Muscle of leg (tissue), 16 donors: ENCODE measurements at places on chromosomes 16 and 17.

GRCh38 chr16:74997042-74997491 lies 1.8 kb upstream of the ZNRF1 start:
- no peaks in the 10 kb centered on the region for H3K36me3 ChIP-seq
- no peak for DNase-seq
- H3K4me3 ChIP-seq = no peak overlapping the region
- H3K4me1 ChIP-seq = peaks cover 18% of the 10 kb centered on the region
- H3K27me3 ChIP-seq = no peaks in the 10 kb centered on the region

DNA sequence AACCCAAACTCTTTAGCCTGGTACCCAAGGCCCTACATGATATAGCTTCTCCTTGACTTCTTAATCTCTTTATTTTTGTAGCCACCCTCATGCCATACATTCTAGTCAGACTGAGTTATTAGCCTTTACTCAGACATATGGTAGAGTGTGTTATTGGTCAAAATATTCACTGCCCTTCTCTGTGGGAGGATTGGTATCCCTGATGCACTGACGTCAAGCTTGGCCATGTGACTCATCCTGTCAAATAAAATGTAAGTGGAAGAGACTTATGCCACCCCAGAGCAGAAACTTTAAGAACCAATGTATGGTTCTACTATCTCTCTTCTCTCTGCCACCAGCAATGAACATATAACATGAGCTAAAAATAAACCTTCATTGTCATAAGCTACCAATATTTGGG lies 12.2 kb upstream of the BEAN1 start:
- H3K36me3 ChIP-seq = no peaks in the 10 kb centered on the region
- H3K27me3 ChIP-seq = peaks cover 8% of the 10 kb centered on the region
- DNase-seq = no peak
- no peak overlapping the region for H3K27ac ChIP-seq

DNA sequence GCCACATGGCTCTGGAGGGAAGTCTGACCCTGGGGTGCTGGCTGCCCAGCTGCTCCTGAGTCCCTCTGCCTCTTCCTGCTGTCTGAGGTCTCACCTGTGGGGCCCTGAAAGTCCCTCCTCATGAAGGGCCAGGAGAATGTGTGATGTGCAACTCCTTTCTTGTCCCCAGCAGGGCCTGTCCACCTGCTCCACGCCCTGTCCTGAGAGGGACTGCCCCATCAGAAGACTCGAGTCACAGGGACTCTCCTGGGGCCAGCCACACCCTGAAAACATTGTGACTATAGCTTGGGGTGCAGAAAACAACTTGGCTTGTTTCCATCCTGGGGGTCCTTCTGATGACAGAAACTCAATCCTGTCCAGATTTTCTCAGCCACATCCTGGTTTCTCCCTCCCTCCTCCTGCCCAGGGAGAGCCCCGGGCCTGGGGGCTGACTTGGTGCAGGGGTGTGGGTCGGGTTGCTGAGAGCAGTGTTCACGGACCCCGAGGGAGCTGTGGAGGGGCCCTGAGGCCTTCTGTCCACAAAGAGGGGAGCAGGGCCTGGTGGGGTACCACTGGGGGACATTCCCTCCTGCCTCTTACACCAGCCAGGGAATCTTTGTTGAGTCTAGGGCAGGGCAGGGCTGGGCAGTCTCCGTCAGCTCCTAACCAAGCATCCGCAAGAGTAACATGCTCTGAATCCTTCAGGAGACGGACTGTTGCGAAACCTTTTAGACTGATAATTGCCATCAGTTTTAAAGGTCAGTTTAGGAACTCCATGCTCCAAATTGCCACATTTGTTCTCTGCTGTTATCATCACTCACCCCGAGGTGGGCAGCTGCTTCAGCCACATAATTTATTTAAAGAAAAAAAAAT lies 45.9 kb downstream of the NT5M start:
- peaks cover 2% of the 10 kb centered on the region for H3K27me3 ChIP-seq
- H3K36me3 ChIP-seq = no peaks in the 10 kb centered on the region
- no peak overlapping the region for H3K4me3 ChIP-seq
- no peak for DNase-seq
- H3K27ac ChIP-seq = no peak overlapping the region

DNA sequence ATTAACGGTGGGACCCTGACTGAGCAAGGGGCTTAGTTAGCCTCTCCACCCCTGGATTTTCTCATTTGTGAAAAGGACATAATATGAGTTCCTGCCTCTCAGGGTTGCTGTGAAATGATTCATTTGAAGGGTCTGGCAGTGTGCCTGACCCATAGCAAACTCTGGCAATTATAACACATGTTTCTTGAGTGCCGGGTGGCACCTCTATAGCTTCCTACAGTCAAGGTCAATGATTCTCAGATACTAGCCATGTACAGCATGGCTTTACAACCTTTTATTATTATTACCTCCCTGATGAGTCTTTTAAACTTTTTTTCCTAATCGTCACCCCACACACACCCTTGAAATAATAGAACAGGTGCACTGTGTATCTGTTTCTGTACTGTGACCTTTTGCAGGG lies 42.1 kb downstream of the TMEM114 start:
- H3K27ac ChIP-seq = no peak overlapping the region
- no peaks in the 10 kb centered on the region for H3K36me3 ChIP-seq
- no peaks in the 10 kb centered on the region for H3K4me1 ChIP-seq
- H3K27me3 ChIP-seq = peaks cover 3% of the 10 kb centered on the region
- DNase-seq = no peak

DNA sequence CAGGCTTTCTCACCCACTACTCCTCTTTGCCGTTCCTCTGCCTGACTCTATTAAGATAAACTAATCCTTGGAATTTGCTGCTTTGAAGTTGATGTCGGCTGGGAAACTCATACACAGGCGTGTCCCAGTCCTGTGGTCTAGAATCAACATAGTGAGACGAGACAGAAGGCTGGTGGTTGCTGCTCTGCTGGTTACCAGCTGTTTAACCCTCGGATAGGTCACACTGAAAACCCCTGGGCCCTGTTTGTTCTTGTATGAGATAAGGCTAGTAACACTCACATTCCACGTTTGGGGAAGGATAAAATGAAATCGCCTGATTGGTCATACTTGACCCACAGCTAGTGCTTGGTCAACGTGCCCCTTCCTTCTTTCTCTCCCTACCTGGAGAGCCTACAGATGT lies 517.0 kb downstream of the CDH13 start:
- H3K27me3 ChIP-seq = no peaks in the 10 kb centered on the region
- DNase-seq = no peak
- no peak overlapping the region for H3K4me3 ChIP-seq

DNA sequence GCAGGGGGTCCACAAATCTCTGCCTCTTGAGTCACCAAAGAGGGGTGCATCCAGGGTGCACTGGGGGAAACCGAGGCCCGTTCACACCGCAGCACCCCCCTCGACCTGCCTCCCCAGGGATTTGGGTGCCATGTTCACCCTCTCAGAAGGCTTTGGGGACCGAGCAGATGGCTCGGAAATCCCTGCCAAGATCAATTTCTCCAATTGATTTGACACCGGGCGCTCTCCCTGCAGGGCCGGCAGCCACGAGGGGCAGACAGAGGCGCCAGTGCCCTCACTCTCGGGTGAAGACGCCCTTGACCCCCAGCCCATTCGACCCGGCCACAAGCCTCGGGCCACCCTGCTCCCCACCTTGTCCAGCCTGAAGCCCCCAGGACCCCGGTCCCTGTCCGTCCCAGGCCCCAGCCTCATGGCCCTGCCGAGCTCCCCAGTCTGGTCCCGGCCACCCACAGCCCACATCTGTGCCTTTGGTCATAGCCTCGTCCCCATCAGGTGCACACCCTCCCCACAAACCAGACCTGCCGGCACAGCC lies 9.3 kb downstream of the SSTR5 start:
- H3K4me1 ChIP-seq = peaks cover 7% of the 10 kb centered on the region
- DNase-seq = no peak
- H3K36me3 ChIP-seq = no peaks in the 10 kb centered on the region
- H3K27me3 ChIP-seq = peaks cover 74% of the 10 kb centered on the region

GRCh38 chr16:3868556-3868955 lies 12.0 kb downstream of the CREBBP start:
- H3K27ac ChIP-seq = no peak overlapping the region
- DNase-seq = no peak

GRCh38 chr17:79749156-79749815 lies 18.5 kb downstream of the ENPP7 start:
- peaks cover 72% of the 10 kb centered on the region for H3K27me3 ChIP-seq
- H3K4me3 ChIP-seq = no peak overlapping the region
- no peak overlapping the region for H3K27ac ChIP-seq
- no peak for DNase-seq

GRCh38 chr17:77306790-77307478 lies 166.2 kb downstream of the SEC14L1 start:
- no peaks in the 10 kb centered on the region for H3K27me3 ChIP-seq
- H3K36me3 ChIP-seq = no peaks in the 10 kb centered on the region
- peaks cover 14% of the 10 kb centered on the region for H3K4me1 ChIP-seq

GRCh38 chr17:16480995-16481394 lies 11.0 kb downstream of the LRRC75A start:
- no peak overlapping the region for H3K27ac ChIP-seq
- no peak overlapping the region for H3K4me3 ChIP-seq
- peaks cover 53% of the 10 kb centered on the region for H3K4me1 ChIP-seq
- no peak for DNase-seq
- H3K27me3 ChIP-seq = no peaks in the 10 kb centered on the region

GRCh38 chr17:42980274-42980765 lies at the start of gene RUNDC1:
RUNDC1 (plus strand) TSS chr17:42980565; CDS start chr17:42980577, 12 bp downstream.
- H3K36me3 ChIP-seq = peaks cover 2% of the 10 kb centered on the region
- H3K27ac ChIP-seq = peak within 1 kb of the TSS; percentile 84
- H3K4me1 ChIP-seq = peaks cover 16% of the 10 kb centered on the region
- DNase-seq = peak; percentile 92
- no peaks in the 10 kb centered on the region for H3K27me3 ChIP-seq

DNA sequence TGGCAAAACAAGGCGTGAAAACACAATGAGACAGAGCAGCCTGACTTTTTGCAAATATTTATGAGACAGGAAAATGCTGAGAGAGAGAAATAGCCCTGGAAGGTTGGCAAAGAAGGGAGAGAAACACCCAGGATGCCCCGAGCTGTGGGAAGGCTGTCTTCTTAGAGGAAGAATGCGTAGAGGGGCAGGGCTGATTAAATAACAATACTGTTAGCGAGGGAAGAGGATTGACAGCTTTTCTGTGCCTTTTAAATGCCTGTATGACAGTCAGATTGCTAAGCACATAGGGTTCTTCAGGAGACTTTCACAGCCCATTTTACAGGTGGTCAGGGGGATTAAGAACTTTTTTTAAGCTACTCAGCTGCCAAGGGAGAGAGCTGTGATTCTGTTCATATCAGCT lies 219.2 kb downstream of the SHISA9 start:
- H3K27ac ChIP-seq = no peak overlapping the region
- no peaks in the 10 kb centered on the region for H3K36me3 ChIP-seq
- no peaks in the 10 kb centered on the region for H3K4me1 ChIP-seq
- no peak for DNase-seq
- no peaks in the 10 kb centered on the region for H3K27me3 ChIP-seq
- H3K4me3 ChIP-seq = no peak overlapping the region

DNA sequence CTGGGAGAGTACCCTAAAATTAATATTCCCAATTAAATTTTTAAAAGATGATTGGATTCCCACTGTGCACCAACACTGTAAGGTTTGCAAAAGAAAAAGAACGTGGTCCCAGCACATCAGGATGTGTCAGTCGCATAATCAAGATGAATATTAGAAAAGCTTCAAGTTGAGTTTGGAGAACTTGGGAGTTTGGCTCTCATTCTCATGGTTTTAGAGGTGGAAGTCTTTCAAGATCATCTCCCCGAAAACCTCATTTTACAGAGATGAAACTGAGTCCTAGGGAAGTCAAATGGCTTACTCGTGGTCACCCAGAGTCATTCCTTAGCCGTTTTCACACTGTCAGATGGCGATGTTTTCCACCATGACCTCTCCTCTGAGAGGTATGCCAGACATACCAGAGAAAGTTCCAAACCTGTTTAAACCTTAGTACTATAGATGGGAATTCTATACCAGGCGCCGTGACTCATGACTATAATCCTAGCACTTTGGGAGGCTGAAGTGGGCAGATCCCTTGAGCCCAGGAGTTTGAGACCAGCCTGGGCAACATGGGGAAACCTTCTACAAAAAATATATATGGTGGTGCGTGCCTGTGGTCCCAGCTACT lies 1.2 kb downstream of the SEC14L1 start:
- peaks cover 28% of the 10 kb centered on the region for H3K36me3 ChIP-seq
- peak overlapping the region; percentile 49 for H3K4me3 ChIP-seq
- no peaks in the 10 kb centered on the region for H3K27me3 ChIP-seq
- H3K4me1 ChIP-seq = peaks cover 31% of the 10 kb centered on the region

GRCh38 chr16:2475413-2476344 lies 752 bp downstream of the TBC1D24 start:
- no peak overlapping the region for H3K27ac ChIP-seq
- peaks cover 42% of the 10 kb centered on the region for H3K4me1 ChIP-seq
- H3K36me3 ChIP-seq = no peaks in the 10 kb centered on the region
- H3K27me3 ChIP-seq = peaks cover 18% of the 10 kb centered on the region
- DNase-seq = no peak
- peak overlapping the region; percentile 48 for H3K4me3 ChIP-seq

- no peak for DNase-seq
- no peaks in the 10 kb centered on the region for H3K36me3 ChIP-seq
- no peak overlapping the region for H3K27ac ChIP-seq
- H3K4me1 ChIP-seq = peaks cover 17% of the 10 kb centered on the region
- no peaks in the 10 kb centered on the region for H3K27me3 ChIP-seq
Observed at GRCh38 chr16:85412911-85413520, 200.1 kb upstream of the GSE1 start.

- peak overlapping the region; percentile 46 for H3K4me3 ChIP-seq
- H3K27me3 ChIP-seq = peaks cover 10% of the 10 kb centered on the region
- peaks cover 83% of the 10 kb centered on the region for H3K4me1 ChIP-seq
- peak; percentile 66 for DNase-seq
Observed at GRCh38 chr17:58531661-58532554, 17.5 kb upstream of the MTMR4 start.

DNA sequence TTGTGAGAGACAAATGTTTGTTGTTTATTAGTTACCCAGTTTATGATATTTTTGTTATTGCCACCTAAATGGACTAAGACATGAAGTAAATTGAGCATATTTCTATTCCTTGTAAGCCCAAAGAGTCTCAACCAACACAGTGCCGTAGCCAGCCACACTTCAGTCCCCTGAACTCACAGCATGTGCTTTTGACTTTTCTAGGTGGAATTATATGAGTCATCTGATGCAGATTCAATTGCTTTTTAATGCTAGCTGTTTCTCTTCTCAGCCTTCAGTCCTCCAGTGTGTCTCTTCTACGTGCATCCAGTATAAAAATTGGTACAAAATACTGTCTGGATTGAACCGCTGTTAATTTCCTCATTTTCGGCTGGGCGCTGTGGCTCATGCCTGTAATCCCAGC lies 39.0 kb downstream of the IQCK start:
- H3K27me3 ChIP-seq = no peaks in the 10 kb centered on the region
- no peak for DNase-seq
- H3K4me1 ChIP-seq = peaks cover 12% of the 10 kb centered on the region
- no peak overlapping the region for H3K27ac ChIP-seq
